Cardiac muscle cell (in vitro differentiated cells and primary cell): ENCODE measurements at places on chromosomes 7 and 10.

GRCh38 chr7:128108641-128109423, 77.6 kb upstream of the LRRC4 start:
- no peak for DNase-seq

DNA sequence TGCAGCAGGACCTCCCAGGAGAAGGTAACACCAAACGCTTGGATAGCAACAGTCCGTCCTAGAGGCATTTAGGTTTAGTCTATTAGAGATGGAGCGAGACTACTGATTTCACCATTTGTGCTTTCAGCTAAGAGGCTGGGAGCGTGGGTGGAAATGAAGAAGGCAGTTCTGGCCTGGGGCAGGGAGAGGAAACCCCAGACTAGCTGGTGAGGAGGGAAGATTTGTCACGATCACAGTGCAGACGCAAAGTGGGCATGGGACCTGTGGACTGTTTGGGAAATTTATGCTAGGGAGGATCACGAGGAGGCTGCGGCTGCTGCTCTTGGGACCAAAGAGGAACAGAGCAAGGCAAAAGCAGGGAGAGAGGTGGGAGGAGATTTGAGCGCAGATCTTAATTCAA, 130.4 kb upstream of the AOAH start:
- no peak for DNase-seq

GRCh38 chr7:68760556-68760955, 837.7 kb upstream of the AUTS2 start:
- no peak for DNase-seq

GRCh38 chr7:42217548-42217947, 19.5 kb downstream of the GLI3 start:
- no peak for DNase-seq

- no peak for DNase-seq
Measured at GRCh38 chr7:99325001-99325493, 651 bp upstream of the ARPC1A start.

- DNase-seq: no peak
Measured at GRCh38 chr7:42925630-42926029, 6.3 kb downstream of the PSMA2 start.

GRCh38 chr7:141407893-141408292, 143.3 kb upstream of the AGK start:
- DNase-seq: no peak

DNA sequence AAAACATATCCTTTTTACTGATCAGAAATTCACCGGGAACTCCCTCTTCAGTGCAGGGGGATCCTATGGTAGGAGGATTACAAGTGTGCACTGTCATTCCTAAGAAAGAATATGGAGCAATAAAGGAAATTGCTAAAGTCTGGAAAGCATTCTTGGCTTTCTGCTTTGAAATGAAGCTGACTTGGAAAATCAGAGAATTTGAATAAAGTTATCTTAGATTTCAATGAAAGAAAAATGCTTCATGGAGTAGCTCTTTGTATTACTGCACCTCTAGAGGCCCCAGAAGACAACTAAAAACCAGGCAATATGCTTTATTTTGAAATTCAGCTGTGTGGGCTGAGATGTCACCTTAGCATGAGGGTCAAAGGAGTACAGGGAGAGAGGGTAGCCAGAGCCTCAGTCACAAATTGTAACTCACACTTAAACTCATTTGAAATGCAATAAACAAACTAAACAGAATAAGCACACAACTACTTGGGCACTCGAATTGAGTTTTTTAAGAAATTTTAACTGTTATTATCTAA, 102.5 kb downstream of the IMMP2L start:
- peak; percentile 75 for DNase-seq

DNA sequence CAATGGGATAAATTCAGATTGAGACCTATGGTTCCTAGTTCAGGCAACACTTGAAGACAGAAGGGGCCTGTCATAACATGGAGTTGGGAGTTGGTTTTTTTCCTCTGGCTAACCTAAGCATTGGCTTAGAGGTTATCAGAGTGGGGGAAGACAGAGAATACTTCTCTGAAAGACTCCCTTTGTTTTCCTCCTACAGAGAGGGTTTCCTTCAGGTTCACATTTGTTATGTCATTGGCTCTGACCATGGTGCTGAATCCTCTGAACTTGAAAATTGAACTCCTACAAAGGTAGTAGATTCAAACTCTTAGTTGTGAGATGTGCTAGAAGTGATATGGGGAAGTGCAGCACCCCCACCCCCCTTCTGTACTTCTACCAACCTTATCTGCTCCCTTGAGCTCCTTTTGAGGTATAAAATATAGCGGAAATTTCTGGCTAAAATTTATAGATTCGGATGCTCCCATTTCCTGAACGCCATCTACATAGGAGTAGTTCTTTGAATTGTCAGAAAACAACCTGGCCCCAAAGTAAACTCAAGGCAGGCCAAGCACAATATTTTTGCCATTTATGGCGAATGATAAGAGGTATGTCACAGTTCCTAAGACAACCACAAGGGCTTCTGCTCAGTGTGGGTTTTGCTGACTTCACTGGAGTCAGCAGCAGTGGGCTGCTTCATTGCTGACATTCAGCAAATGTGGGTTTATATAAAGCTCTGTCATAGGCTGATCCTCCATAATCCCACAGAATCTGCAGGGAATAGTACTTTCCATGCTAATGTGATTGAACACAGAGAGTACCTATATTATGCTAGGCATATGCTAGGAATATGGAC, 131.6 kb upstream of the KLF14 start:
- peak; percentile 60 for DNase-seq
